CD4-positive, CD25-positive, alpha-beta regulatory T cell (primary cell): ENCODE measurements at places on chromosomes 7 and 10.

DNA sequence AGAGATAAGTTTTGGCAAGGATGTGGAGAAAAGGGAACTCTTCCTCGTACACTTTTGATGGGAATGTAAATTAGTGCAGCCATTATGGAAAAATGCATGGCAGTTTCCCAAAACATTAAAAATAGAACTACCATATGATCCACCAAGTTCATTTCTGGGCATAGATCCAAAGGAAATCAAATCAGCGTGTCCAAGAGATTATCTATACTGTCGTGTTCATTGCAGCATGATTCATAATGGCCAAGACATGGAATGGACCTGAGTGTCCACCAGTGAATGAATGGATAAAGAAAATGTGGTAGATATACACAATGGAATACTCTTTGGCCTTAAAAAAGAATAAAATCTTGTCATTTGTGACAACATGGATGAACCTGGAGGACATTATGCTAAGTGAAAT, 70.3 kb upstream of the RSU1 start:
- no peak for DNase-seq

- peak; percentile 85 for DNase-seq
Measured at GRCh38 chr7:140062528-140063299, at the start of gene PARP12. PARP12 (minus strand) TSS chr7:140062951; CDS start chr7:140062847, 104 bp downstream.

- DNase-seq, result no peak
Measured at GRCh38 chr10:12455766-12456165, 106.4 kb downstream of the CAMK1D start.

DNA sequence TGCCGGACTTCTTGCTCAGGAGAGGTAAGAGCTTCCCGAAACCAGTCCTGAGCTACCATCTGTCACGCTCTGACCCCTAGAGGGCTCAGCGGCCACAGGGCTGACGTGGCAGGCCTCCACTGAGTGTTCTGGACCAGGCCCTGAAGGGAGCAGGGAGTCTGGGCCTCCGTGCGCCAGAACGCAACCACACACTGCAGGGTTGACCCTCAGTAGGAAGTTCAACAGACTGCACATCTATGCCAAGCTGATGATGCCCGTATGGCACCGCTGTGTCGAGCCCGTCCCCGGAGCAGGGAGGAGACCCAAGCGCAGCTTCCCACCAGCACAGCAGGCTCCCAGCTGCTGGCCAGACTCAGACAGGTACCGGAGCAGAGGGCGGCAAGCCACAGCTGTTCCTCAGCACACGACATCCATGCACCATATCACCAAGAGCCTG, 39.2 kb downstream of the CAMK2B start:
- DNase-seq, result no peak

DNA sequence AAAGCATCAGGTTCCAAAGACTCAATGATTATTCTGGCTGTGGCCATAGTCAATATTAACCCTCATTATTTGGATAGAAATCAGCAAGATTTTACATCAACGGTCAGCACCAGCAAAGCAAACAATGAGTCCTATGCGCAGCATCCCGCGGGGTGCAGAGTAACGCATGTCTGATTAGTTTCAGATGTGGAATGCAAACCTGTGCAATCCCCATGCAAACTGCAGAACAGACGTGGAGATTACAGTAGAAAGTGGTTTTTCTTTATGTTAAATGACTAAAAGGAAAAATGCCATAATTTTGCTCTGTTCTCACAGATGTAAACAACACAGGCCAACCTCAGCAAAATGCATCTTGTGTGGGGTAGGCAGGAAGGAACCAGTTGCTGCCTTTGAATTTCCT, 258.1 kb upstream of the GRB10 start:
- DNase-seq, result no peak

GRCh38 chr7:128951296-128951695, 13.6 kb downstream of the IRF5 start:
- no peak for DNase-seq

- DNase-seq, result peak; percentile 56
Measured at GRCh38 chr10:28594406-28594805, 61.5 kb downstream of the WAC start.

DNA sequence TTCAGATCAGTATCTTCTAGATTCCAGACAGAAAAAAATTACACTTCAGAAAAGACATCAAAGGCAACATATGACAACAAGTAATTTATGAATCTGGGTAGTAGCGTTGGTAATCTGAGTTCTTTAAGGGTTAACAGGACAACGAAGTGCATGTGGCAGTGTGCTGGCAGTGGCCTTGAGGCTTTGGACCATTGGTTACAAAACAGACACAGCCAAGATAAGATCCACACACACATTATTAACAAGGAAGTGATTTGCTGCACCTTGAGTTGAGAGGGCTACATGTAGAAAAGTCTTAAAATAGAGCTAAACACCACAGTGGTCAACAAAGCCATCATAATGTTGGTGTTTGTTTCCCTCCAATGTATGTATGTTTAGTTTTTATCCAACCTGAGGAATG, 40.6 kb downstream of the AKR1D1 start:
- no peak for DNase-seq

GRCh38 chr7:112529521-112529920, 48.7 kb downstream of the LSMEM1 start:
- DNase-seq, result no peak

DNA sequence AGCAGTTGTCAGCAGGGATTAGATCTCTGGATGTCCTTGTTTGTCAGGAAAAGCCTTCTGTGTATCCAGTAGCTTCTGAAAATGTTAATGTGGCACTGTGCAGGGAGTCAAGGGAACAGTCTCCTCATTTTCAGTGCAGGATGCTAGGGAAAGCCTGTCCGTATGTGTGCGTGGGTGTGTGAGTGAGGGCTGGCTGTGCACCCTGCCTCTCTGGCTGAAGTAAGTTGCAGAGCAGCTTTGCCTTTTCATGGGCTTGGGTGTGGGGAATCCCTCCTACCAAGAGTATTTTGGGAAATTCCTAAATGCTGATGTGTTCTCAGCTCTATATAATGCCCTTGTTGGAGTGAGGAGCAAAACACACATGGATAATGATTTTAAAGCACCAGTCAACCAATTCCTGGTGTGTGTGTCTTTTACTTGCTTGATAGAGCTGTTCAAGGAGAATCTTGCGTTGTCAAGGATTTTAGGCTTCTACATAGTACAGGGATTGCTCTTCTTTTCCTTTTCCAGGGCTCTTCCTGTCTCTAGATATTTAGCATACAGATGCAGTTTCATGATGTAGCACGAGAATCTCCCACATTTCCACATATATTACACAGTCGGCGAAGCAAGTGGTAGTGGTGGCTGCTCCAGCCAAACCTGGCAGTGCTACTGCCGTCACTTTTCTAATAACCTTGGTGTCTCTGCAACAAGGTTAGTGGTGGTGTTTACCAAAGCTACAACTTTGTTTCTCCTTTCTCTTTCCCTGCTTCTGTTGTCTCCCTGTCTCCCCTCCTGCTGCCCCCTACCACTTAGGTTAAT, 92.8 kb downstream of the MCU start:
- no peak for DNase-seq

GRCh38 chr10:13099144-13099665, 758 bp upstream of the OPTN start:
- peak; percentile 25 for DNase-seq

DNA sequence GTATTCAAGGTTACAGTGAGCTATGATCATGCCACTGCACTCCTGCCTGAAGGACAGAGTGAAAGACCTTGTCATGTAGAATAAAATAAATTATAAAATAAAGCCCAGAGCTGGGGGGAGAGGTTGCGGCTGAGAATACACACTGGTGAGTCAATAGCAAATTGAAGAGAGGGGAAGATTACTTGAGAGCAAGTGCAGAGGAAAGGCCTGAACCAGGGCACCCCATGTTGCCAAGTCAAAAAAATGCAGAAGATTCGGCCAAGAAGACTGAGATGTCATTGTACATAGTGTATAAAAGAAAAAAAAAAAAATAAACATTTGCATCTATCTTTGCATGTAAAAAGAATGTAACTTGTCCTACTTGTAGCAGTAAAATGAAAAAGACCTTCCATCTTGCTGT, 32.5 kb downstream of the RHEB start:
- DNase-seq, result no peak

DNA sequence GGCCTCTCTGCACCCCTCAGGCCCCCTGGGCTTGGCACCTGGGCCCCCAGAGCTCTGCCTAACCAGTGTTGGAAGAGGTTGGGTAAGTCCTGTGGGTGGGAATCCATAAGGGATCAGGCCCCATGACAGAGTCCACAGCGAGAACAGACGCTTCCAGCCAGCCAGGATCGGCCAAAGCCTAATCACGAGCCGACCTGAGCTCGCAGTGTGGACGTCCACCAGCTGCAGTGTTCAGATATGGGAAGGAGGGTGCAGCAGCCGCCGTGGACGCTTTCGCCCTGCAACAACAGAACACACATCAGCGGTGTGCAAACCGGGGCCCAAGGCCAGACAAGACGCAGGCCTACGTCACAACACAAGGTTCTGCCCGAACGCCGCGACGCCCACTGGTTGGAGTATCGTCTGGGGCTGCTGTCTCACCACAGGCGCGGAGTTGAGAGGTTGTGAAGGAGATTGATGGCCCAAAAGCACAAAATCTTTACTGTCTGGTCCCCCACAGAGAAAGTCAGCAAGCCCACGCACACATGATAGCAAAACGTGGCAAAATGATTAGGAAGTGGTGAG, 102.1 kb downstream of the FOXL3 start:
- no peak for DNase-seq

- no peak for DNase-seq
Measured at GRCh38 chr10:126001576-126001975, 105.2 kb downstream of the FANK1 start.

GRCh38 chr7:152663931-152664330, 12.0 kb downstream of the XRCC2 start:
- DNase-seq, result no peak

DNA sequence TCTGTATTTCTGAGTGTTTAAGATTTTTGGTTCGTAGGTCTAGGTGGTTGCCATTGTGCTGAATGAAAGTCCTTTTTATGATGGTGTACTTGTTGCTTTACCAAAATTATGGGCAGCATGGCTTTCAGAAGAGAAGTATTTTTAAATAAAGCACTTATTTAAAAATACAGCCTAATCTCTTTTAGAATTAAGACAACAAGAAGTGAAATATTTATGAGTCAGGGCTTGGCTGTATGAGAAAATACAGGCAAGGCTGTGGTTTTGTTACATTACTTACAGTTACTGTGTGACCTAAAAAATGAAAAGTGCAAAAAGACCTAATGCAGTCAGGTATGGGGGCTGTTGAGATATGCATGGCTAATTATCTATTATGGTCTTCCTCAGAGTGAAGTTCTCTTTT, 185.2 kb upstream of the PPP1R3A start:
- DNase-seq, result no peak

DNA sequence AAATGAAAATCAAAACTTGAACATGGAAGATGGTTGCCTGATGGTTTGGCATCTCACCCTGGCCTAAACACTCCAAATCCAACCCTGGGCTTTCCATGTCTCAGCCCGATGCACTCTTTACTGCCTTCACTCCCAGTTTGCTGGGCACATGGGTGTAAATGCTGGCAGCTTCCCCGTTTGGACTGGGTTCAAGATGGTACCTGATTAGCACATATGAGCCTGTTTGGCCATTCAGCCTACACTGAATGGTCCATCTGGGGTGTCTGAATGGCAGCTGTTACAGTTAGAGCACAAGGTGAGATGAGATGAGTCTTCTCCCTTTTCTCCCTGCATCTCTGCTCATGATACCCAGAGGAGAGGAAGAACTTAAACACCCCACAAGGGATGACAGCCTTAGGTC, 37.1 kb downstream of the ATXN7L1 start:
- no peak for DNase-seq

- DNase-seq, result no peak
Measured at GRCh38 chr7:117237646-117238045, 85.2 kb downstream of the WNT2 start.

GRCh38 chr7:18901351-18901750, 216.1 kb downstream of the TWIST1 start:
- no peak for DNase-seq
